ENCODE measurements at places on chromosomes 2 and 18.
A peak's percentile ranks its signal among the peaks of the same experiment; 100 is the strongest.

- no peak for DNase-seq
Measured at GRCh38 chr2:696463-696862, 19.3 kb upstream of the TMEM18 start.

DNA sequence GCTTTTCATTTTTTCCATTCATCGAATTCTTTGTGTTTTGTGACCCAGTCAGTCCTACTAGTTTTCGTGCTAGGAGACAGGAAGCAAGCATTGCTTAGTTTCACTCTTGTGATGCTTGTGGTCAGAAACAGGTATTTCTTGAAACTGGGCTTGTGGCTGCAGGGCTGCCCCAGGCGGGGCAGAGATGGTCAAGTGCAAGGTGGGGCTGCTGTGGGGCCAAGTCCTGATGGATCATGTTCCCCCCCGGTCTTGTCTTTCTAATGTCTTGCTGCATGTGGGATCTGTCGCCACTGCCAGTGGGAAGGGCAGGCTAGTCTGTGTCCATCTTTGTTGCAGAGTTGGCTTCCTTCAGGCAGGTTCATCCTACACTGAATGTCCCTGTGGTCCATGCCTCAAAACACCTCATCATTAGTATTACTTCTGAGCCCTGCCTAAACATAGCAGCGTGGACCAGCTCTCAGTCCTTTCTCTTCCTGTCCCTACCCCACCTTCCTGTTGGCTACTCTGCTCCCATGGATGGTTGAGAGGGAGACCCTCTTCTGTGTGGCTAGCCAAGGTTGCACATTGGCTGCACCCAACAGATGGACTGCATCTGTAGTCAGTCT lies 38.7 kb downstream of the INPP4A start:
- no peak for DNase-seq

- DNase-seq: no peak
Measured at GRCh38 chr18:3468833-3469232, 18.9 kb downstream of the TGIF1 start.

DNA sequence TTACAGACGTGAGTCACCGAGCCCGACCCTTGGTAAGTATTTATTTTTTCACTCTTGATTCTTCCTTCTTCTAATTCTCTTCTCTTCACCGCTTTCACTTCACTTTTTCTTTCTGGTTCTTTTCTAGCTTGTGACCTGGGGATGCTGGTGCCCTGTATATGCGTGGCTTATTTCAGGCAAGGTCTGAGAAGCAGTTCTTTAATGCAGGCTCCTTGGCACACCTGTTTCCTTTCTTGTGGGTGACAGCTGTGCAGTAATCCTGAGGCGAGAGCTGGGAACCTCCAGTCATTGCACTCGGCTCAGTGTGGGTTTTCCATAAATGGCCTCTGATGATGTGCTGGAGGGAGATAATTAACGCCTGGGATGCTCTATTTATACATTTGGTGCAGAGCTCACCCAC lies 193.8 kb downstream of the TSN start:
- DNase-seq: no peak

GRCh38 chr2:232502911-232503808 lies 15.5 kb upstream of the ECEL1 start:
- peak; percentile 20 for DNase-seq

DNA sequence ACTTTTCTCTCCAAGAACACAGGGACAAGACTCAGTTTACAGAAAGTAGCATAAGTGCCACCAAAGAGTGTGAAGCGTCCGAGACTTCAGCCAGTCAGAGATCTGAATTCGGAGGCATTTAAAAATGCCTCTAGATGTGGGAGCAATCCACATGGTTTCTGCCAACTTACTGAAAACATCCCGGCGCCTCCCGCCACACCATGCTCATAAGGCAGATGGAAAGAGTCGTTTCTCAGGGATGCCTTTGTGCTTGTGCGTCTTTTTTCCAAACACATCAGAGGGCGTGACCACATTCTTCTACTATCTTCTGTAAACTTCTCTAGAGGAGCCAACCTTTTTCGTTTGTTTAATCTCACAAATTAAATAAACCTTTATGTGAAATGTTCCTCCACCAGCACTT lies 88.7 kb downstream of the NRP2 start:
- DNase-seq: no peak
